NCI-H1105 treated with DMSO at 0.1 percent for 48 hours (cell line): ENCODE measurements at places on chromosomes 2 and 18.

DNA sequence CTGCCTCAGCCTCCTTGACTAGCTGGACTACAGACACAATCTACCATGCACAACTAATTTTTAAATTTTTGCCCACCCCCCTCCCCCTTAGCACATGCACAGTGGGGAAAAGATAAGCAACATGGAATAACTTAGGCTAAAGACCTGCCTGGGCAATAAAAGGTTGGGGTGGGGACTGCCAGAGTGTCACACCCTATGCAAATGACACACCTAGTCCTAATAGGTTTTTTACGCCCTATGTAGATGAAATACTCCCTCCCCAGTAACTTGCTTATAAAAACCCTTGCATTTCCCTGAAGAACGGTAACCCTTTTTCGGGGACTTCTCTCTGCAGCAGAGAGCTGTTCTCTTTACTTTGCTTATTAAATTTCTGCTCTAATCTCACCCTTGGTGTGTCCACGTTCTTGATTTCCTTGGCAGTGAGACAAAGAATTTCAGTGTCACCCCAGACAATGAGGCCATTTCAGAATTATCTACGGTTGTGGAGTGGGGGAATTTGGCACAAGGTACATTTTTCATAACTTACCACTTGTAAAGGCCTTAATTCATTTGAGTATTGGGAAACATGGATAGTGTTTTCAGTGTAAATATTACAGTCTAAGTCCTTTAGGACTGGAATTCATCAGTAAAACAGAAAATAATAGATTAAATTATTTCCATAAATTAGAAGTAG is 109.2 kb downstream of the NOL4 start:
- DNase-seq = no peak

DNA sequence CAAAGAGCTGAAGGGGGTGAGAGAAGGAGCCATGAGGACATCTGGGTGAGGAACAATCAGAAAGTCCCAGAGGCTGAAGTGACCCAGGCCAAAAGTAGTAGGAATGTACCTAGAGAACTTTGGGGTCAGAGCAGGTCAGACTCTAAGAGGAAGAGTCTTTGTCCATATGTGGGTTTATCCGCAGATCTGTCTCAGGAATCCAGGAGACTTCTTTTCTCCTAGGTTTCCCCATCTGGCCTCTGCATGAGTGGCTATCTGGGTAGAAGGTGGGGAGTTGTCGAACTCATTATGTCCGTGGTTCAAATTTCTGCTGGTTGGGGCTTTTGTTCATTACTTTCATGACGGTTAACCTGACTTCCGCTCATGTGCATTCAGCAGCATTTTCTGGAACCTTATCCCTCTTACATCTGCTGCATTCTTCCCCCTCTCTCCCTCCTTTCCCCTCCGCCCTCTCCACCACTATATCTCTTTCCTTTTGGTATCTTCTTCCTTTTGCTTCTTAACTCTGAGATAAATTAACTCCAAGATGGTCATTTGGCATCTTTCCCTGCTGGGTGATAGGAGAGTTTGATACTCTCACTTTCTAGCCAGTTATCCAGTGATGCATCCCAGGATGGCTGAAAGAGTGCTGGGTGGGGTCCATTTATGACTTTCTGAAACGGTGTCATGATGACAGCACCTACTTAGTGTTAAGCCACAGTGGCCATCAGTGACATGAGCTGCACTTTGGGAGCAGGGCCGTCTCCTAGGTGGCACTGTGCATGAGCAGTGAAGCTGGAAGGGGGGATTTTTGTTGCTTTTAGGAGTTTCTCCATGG is 2.1 kb downstream of the LIPG start:
- no peak for DNase-seq

GRCh38 chr2:159151198-159152127 is 135.0 kb downstream of the WDSUB1 start:
- DNase-seq = no peak

GRCh38 chr2:240914645-240915525 is 8.7 kb downstream of the CROCC2 start:
- no peak for DNase-seq

DNA sequence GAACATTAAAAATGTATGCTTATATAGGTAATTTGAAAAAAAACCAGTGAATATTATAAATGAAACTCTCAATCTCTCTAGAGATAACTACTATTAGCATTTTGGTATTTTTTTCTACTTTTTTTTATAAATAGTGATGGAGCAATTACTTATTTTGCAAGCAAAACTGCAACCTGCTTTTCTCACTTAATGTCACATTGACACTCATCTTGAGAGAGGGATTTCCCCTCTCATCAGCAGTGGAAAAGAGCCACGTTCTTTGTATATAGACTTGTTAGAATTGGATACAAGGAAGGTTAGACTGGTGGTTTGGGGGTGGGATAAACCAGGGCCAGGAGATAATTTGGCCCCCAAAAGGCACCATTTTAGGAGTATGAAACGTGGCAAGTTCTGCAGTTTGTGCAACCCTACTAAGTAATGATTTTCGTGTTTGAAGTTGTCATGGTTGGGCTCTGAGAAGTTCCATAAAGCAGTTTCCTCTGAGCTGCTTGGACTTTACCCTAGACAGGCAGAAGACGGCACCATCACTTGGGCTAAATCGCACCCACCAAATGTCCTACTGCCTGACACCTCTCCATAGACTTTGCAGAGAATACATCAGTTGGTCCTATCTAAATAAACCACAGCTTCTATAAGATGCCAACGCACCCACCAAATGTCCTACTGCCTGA is 194.0 kb downstream of the ACTR3 start:
- no peak for DNase-seq
